ENCODE measurements at places on chromosomes 3 and 15.

- no peak for DNase-seq
Measured at GRCh38 chr3:183503746-183504145, 51.8 kb downstream of the KLHL6 start.

- DNase-seq: no peak
Measured at GRCh38 chr15:35555244-35555643, 9.3 kb upstream of the DPH6 start.

DNA sequence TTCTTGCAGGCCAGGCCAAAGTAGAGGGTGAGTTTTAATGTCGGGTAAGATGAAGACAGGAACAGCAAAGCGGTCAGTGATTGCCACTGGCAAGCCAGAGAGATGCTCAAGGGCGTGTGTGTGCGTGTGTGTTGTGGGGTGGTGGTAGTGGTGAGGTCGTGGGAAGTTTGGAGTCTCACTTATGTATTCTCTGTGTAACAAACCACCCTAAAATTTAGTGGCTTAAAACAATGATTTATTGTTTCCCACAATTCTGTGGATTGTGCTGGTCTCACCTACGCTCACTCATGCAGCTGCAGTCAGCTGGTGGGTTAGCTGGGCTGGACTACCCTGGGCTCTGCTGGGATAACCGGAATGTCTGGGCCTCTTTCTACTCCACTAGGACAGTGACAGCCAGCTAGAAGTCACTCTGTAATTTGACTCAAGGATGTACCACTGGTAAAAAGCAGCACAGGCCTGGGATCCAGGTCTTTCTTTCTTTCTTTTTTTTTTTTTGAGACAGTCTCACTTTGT lies 50.9 kb upstream of the BHLHE40 start:
- no peak for DNase-seq

DNA sequence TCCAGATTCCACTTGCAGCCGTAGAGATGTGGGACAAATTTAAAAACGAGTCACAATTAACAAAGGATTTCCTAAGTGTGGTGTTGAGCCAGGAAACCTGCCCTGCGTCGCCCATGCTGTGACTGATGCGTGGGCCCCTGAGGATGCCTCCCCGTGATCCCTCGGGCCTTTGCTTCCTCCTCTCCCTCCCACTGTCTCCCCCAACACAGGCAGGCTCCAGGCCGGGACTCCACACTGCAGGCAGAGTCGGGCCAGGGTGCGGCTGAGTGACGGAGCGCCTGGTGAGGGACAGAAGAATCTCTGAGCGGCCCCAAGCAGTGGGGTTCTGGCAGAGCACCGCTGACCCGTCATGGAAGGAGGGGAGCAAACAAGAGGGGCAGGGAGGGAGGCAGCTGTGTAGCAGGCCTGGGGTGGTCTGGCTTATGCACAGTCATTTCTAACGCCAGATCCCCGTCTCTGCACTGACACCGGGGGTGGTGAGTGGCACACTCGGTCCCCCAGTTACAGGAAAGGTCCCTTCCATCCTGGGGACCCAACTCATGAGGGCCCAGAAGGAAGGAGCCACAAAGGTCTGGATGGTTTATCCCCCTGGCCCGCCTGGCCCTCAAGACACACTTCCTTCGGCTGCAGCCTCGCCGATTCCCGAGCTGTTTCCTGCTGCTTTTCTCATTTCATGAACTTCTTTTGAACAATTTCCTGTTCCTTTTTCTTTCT lies 91.0 kb downstream of the XXYLT1 start:
- DNase-seq: no peak

GRCh38 chr3:46551615-46552014 lies 14.5 kb downstream of the LRRC2 start:
- DNase-seq: no peak

DNA sequence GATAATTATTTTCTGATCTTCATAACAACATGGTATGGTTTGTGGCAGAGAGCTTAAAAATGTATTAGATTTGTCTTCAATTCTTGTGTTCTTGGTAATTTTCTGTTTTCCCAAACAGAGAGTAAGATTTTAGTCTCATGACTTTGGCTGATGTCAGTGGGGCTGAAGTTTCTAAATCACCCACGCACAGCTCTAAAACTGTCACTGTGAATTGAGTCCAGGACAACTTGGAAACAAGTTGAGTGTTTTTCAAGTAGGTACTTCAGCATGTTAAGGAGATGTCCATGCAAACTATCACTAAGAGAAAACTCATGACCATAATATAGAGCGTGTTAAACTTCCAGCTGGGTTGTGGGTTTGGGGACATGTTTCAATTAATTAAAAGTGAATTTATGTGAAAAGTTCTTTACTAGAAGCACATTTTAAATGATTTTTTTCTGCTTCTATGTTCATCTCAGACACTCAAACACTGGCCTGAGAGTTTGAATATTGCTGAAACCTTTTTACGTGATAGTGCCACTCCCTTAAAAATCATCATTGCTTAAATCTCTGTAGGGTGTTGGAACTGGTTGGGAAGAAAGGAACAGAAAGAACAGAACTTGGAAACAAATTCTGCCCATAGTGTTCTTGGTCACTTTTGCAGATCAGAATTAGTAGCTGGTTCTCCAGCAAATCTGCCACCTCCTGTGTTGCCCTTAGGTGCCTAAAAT lies 89.8 kb downstream of the KLHL25 start:
- DNase-seq: no peak

- peak; percentile 95 for DNase-seq
Measured at GRCh38 chr3:49500732-49501609, 30.9 kb downstream of the DAG1 start.

- no peak for DNase-seq
Measured at GRCh38 chr3:131744765-131745164, 242.0 kb upstream of the MRPL3 start.

GRCh38 chr3:65582012-65582717 lies 456.6 kb downstream of the MAGI1 start:
- peak; percentile 75 for DNase-seq

DNA sequence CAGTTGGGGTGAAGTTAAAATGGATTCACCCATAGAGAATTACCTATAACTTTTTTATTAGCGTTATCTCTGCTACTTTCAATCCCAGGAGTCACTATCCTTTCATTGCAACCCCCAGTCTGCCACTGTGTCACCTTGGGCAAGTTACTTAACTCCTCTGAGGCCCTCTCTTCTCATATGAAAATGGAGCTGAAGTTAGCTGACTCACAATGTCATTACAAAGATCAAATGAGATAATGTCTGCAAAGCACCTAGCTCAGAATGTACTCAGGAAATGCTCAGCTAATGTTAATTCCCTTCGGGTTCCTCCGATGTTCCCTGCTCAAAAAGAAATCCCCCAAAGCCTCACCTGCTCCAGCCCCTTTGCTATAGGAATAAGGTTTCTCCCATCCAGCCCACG lies 50.0 kb downstream of the TRIM42 start:
- no peak for DNase-seq

- no peak for DNase-seq
Measured at GRCh38 chr15:47741907-47742306, 24.6 kb downstream of the SEMA6D start.

- no peak for DNase-seq
Measured at GRCh38 chr3:170610321-170610884, 24.5 kb upstream of the SLC7A14 start.

DNA sequence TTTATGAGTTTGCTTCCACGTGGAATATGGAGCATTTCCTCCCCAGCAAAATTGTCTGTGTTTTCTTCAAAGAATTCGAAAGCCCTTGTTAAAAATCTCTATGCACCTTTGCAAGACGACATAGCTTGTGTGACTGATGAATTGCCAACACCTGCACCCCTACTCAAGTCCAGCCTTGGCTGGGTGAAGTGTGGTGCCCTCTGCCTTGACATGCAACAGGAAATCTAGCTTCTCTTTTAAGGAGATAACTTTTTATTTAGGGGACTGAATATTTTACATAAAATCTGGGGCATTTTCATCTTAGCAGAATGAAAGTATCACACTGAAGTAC lies 647 bp downstream of the HMG20A start:
- DNase-seq: no peak

- no peak for DNase-seq
Measured at GRCh38 chr3:23242106-23242505, 39.0 kb downstream of the UBE2E2 start.

DNA sequence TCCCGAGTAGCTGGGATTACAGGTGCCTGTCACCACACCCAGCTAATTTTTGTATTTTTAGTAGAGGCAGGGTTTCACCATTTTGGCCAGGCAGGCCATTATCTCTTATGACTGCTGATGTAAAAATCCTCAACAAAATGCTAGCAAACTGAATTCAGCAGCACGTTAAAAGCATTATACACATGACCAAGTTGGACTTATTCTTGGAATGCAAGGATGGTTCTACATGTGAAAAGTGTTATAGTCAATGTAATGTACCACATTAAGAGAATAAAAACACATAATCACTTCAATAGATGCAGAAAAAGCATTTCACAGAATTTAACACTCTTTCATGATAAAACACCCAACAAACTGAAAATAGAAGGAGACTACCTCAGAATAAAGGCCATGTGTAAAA lies 20.2 kb downstream of the RNF13 start:
- DNase-seq: no peak

GRCh38 chr15:25877681-25878080 lies 14.6 kb upstream of the ATP10A start:
- no peak for DNase-seq
